ENCODE measurements at places on chromosomes 16 and 17.

DNA sequence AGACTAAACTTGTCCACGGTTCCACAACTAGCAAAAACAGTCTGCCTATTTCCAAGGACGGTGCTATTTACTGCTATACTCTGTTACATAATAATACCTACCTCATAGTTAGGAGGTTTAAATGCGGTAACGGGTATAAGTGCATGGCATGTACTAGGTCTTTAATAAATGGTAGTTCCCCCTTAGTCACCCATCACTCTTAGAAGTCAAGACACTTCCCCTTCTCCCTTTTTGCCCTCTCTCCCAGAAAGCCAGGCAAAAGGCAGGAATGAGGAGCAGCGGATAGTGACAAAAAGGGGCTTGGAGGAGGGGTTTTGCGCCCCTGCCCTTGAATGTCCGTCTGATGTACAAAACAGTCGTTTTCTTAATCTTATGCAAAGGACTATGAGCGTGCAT, 1.1 kb upstream of the LSM12 start:
- no peak for DNase-seq

DNA sequence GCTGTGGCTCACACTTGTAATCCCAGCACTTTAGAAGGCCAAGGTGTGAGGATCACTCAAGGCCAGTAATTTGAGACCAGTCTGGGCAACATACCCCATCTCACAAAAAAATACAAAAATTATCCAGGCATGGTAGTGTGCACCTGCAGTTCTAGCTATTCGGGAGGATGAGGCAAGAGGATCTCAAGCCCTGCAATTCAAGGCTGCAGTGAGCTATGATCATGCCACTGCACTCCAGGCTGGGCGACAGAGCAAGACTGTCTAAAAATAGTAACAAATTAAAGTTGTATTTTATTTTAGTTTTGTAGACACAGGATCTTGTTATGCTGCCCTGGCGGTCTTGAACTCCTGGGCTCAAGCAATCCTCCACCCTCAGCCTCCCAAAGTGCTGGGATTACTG, 18.2 kb downstream of the USP31 start:
- DNase-seq, result no peak

- no peak for DNase-seq
Measured at GRCh38 chr16:16025214-16025968, 76.0 kb downstream of the ABCC1 start.

GRCh38 chr16:63416712-63417111, 1380.5 kb upstream of the CDH8 start:
- no peak for DNase-seq

- DNase-seq, result no peak
Measured at GRCh38 chr16:2092866-2093265, 42.8 kb downstream of the PKD1 start.

DNA sequence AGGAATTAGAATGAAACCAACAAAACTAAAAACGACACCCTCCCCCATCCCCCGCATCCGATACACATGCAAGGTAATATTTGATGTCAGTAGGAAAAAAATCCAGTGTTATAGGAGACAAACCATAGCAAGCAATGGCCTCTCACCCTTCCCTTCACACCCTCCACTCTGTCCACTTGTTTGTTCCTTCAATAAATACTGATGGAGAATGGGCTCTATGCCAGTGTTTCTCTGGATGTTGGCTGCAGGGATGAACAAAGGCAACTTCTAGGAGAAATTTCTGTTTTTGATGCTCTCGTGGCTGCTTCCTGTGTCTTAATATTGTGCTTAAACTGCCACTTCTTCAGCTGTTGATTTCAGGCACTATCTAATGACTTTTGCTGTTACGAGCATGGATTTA, 98.8 kb downstream of the WWOX start:
- DNase-seq, result no peak

DNA sequence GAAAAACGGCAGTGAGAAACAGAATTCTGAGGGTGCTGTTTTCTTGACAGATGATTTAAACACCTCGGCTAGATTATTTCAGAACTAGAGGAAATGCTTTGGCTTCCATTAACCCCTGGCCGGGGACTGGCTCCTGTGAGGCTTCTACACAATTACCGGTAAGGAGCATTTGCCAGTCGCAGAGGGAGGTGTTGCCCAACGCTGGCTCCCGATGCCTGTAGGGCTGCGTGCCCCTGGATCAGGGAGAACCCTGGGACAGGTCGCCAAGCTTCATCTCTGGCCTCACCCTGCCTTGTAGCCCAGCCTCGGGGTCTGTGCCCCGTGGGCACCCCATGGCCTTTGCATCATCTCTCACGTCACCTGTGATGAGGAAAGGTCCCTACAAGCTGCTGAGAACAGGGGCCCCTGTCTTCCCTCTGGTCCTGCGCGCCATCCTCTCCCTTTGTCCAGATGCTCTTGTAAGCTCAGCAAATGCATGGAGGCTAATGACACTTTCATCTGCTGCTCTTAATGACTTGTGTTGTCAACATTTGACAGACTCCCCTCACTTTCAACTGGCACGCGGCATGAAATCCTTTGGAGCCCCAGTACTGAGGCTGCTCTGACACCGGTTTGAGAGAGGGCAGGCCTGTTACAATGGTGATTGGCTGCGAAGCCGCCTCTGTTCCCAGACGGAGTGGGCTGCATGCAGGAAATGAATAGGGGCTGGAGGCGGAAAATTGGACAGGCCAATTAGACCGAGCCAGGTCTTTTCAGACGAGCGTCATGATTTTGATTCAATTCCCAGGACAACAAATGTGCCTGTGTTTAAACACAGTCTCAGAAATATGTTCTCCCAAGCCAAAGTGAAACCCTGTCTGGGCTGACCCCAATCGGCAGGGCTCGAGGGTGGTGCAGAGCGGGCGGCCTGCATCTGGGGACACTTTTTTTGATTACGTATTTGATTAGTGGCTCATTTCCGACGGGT, 85.5 kb upstream of the DOC2B start:
- no peak for DNase-seq

- DNase-seq, result no peak
Measured at GRCh38 chr16:1049976-1050247, 22.6 kb upstream of the SSTR5 start.

DNA sequence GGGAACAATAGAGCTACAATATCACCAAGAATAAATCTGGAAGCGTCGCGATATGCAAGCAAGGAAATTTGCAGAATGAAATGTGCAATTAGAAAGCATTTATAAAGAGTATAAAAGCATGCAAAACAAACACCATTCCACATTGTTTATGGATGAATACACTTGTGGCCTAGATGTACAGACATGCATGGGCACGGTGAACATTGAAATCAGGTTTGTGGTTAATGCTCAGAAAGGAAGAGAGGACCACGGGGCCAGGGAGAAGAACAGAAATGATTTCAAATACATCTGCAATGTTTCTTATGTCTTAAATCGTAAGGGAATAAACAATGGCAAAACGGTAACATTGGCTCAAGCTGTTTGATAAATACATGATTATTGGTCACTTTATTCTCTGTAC, 235.9 kb downstream of the FOXL1 start:
- no peak for DNase-seq

- no peak for DNase-seq
Measured at GRCh38 chr17:40086150-40087044, 14.0 kb downstream of the NR1D1 start.

DNA sequence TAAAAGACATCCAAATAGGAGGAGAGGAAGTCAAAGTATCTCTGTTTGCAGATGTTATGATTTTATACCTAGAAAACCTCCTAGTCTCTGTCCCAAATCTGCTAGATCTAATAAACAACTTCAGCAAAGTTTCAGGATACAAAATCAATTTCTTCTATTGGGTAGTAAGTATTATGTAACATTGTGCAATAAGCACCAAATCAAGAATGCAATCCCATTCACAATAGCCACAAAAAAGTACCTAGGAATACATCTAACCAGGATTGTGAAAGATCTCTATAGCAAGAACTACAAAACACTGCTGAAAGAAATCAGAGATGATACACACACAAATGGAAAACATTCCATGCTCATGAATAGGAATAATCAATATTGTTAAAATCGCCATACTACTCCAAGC, 13.0 kb downstream of the NLRP1 start:
- DNase-seq, result no peak

- DNase-seq, result no peak
Measured at GRCh38 chr16:28130099-28131088, 66.9 kb upstream of the GSG1L start.

DNA sequence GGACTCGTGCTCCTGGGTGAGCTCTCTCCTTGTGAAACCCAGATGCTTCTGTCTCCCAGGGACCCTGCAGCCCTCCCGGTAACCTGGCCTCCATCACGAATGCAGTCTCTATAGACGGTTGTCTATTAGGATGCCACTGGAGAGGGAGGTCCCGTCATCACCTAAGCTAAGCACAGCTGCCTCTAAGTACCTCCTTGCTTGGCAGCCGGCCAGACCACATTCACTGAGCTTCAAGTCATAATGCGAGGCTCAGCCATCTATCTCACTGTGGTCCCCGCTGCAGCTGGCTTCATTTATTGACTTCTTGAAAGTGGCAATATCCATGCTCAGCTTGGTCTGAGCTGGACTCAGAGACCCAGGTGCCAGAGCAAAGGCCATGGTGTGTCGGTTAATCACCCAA, 74.5 kb upstream of the HSBP1 start:
- DNase-seq, result peak; percentile 65

DNA sequence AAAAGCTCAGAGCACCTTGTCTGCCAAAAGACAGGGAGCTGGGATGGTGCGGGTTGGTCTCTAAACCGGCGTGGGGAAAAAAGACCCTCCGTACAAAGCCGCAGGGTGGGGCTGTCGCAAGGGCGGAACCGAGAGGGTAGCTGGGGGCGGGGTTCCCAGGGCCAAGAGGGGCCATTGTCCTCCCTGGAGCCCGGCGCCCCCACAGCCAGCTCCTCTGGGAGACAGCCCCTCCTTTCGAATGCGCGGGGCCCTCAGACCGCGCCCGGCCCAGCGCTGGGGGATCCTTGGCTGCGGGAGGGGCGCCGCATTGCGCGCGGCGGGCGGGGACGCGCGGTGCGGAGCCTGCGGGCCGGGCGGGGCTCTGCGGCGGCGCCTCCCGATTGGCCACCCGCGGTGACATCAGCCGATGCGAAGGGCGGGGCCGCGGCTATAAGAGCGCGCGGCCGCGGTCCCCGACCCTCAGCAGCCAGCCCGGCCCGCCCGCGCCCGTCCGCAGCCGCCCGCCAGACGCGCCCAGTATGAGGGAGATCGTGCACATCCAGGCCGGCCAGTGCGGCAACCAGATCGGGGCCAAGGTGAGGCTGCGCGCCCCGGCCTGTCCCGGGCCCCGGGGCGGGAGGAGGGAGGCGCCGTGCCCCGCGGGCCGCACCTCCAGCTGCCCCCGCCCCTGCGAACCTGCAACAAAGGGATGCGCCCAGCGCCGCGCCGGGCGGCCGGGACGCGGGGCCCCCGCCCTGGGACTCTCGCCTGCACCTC, at the start of gene TUBB3:
TSS of gene TUBB3 (plus strand) at position 459 of the 756 bp plus-strand sequence. CDS start at position 519, 60 bp downstream.
- no peak for DNase-seq

DNA sequence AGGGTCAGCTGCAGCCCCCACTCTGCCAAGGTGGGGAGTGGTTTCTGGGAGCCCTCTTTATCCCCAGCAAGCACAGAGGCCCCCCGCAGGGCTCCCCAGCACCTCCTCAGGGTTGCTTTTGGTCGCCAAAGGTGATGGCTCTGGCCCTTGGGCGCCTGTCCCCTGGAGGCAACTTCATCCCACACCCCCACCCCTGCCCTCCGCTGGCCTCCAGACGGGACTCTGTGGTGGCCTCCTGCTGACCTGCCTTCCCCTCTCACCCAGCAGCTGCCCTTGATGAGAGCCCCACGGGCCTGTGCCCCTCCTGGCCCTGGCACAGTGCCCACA, 7.8 kb upstream of the RHOT2 start:
- DNase-seq, result no peak

DNA sequence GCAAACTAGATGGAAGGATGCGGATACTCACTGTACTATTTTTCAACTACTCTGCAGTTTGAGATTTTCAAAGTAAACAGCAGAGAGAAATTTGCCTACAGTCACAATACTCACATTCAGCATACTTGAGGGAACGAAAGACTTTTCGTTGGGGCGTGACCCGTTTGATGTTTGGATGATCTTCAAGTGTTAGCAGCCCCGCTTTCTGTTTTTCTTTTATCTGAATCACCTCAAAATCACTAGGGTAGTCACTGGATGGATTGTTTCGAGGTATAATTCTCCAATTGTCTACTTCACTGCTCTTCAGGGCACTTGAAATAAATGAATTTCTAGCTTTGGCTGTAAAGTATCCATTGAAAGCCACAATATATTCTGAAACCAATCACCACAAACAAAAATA, 17.8 kb downstream of the MBTPS1 start:
- DNase-seq, result no peak

DNA sequence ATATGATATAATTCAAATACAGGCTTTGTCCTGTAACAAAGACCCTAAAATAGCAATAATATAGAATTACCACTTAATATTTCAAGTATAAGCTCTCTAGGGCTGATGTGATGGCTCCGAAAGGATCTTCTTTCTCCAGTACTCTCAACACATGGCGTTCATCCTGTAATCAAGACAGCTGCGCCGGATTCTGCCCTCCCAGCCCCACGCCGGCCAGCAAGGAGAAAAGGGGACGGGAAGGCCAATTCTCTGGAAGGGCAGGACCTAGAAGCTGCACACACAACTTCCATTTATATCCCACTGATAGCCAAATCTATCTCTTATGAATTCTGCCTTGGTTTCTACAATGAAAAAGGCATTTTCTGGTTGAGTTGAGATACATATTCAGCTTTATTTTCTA, 32.0 kb downstream of the CCDC182 start:
- DNase-seq, result peak; percentile 3

DNA sequence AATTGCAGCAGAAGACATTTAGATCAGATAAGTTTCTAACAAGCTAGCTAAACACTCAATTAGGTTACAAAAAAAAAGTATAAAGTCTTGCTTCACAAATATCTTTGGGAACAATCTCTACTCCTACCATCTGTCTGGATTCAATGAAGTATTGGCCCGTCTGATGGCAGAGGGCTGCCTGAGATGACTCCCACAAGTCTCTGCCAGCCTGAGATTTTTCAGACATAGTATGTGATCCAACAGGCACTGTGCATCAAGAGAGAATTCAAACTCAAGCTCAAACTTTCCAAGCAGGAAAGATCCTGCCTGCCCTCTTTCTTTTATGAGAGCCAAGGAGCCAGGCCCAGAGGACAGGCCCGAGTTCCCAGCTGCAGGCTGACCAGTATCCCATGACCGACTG, 22.6 kb downstream of the SLC39A11 start:
- DNase-seq, result no peak

DNA sequence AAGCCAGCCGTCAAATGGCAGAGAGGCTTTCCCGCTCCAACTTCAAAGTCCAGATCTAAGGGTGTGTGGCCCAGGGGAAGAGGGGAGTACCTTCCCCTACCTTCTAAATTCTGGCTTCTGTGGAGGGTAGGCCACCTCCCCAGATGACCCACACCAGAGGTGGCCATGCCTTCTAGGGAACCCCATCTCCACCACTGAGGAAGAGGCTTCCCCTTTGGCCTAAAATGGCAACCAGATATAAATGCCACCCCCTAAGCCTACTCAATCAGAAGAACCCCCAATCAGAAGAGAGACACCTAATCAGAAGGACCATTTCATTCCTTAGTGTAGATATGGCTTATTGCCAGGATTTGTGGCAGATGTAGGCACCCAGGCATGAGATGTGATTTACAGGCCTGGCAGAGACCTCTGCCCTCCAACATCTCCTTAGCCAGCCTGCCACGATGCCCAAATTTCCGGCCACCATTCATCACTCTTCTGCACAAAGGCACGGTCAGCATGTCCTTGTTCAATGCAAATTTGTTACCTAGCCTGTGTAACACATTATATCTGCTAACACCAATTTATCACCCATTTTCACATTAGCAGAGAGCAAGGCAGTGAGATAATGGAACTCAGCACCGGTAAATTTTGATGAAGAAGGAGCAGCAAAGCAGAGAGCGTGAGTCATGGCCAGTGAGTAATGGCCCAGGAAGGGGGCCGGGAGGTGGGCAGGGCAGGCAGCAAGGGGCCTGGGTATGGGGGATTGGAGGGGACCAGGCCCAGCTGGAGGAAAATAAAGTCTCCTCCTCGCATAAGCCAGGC, 1.2 kb upstream of the MGAT5B start:
- DNase-seq, result no peak

Data from vagina (tissue), 2 donors.